ENCODE measurements at places on chromosomes 7 and 10.

DNA sequence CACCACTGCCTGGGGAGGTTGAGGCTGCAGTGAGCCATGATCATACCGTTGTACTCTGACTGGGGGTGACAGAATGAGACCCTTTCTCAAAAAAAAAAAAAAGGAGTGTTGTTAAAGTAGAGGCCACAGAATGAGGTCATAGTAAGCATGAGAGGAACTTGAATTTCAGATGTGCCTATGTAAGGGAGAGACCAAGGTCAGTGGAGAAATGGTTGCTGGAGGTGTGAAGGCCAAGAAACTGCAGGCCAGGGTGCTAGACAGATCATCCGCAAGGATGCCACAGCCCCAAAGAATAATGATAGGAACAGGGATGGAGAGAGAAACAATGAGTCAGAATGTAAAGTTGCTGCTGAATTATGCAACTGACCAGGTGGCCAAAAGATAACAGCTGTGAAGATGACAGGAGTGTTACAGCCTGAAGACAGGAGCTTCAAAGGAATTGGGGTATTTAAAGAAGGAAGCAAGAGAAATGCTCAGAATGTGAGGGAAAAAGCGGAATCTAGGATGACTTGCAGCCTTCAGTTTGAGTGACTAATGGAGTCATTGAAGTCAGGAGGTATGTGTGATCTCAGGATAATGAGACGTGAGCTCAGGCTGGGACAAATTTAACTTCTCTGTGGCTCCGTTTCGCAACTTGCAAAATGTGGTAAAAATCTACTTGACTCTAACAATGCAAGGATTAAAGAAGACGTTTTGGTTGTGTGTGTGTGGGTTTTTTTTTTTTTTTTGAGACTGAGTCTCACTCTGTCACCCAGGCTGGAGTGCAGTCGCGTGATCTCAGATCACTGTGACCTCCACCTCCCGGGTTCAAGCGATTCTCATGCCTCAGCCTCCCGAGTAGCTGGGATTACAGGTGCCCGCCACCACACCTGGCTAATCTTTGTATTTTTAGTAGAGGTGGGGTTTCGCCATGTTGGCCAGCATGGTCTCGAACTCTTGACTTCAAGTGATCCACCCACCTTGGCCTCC, 22.2 kb downstream of the TYW1B start:
- DNase-seq = no peak

GRCh38 chr10:124740369-124741280, 3.6 kb downstream of the FAM53B start:
- peak; percentile 90 for DNase-seq

- no peak for DNase-seq
Measured at GRCh38 chr10:91598211-91598977, 34.5 kb downstream of the PPP1R3C start.

DNA sequence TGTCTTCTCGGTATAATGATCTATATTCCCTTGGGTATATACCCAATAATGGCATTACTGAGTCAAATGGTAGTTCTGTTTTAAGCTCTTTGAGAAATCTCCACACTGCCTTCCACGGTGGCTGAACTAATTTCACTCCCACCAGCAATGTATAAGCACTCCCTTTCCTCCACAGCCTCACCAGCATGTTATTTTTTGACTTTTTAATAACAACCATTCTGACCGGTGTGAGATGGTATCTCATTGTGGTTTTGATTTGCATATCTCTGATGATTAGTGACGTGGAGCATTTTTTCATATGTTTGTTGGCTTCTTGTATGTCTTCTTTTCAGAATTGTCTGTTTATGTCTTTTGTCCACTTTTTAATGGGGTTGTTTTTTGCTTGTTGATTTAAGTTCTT, 33.6 kb downstream of the KIAA1217 start:
- no peak for DNase-seq

DNA sequence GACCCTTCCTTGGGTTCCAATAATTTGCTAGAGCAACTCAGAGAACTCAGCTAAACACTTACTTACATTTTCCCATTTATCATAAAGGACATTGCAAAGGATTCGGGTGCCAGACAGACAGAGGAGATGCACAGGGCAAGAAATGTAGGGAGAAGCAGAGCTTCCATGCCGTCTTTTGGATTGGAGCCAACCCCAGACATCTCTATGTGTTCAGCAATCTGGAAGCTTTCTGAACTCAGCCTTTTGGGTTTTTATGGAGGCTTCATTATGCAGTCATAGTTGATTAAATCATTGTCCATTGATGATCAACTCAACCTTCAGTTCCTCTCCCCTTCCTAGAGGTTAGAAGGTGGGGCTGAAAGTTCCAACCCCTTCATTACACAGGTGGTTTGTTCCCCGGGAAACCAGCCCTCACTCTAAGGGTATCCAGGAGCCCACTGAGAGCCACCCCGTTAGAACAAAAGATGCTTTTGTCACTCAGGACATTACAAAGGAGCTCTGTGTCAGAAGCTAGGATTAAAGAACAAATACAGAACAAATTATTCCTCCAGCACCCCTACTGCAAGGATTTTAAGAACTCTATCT, 211.9 kb upstream of the VSTM2A start:
- DNase-seq = peak; percentile 6

DNA sequence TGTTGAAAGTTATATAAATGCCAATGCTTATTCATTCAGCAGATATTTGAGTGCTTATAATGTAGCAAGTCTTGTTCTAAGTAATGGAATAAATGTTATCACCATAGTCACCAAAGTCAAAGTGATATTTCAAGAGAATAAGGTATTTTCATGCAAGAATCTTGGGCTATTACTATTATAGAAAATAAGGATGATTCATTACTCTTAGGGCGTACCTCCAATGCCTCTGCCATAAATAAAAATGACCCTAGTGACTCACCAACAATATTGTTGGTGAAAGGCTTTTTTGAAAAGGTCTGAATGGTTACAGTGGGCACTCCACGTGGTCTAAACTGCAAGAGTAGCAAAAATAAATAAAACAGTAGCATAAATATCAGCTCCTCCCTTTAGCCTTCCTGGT, 68.4 kb downstream of the RALA start:
- no peak for DNase-seq

DNA sequence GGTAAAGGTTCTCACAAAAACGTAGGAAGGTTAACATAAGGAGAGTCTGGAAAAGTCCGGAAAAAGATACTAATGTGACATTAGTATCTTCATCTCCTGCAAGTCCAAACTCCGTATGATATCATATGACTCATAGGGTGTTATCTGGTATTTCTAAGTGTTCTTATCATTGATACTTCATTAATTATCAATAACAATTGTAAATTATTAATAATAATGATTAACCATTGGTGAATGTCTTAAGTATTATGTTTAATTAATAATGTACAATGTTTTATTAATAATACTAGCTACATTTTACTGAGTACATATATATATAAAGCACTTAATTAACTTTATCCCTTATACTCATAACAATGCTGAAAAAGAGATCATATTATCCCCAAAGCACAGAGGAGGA, 402.4 kb downstream of the SEMA3D start:
- no peak for DNase-seq

DNA sequence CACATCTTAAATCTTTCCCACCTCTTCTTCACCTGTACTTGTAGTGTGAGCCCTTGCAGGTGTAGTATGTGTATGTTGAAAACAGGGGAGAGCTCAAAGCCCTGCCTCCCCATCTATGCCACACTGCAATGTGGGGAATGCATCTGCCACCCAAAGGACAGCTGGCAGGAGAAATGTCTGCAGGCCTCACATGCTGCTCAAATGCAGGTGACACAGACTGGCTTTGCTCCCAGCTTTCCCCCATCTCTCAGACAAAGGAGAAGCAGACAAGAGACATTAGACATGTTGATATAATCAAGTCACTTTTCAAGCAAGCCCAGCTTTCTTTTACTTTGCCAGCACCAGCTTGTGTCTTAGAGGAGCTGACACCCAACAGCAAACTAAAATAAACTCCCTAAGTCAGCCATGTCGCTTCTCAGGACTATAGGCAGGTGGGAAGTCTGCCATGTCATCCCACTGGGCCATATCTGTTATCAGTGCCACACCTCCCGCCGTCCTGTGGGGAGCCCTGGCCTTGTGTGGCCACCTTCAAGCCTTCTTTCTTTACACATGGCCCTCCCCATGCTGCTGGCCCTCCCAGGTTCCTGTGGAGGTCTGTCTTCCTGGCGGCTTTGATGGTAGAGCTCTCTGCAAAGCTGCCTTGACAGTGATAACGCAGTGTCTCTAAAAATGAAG, 102.1 kb downstream of the CXCL12 start:
- no peak for DNase-seq

DNA sequence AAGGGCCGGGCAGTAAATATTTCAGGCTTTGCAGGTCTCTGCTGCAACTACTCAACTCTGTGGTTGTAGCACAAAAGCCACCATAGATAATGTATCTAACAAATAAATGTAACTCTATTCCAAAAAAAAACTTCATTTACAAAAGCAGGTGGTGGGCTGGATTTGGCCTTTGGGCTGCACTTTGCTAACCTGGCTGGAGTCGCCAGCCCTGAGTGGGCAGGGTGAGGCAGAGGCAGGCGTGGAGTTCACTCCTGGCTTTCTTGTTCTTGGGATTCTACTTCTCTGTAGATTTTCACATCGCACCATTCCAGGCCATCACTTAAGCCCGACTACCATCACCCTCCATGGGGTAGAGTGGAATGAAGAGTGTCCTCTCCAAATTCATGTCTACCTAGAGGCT, 367.6 kb upstream of the MGMT start:
- DNase-seq = no peak

DNA sequence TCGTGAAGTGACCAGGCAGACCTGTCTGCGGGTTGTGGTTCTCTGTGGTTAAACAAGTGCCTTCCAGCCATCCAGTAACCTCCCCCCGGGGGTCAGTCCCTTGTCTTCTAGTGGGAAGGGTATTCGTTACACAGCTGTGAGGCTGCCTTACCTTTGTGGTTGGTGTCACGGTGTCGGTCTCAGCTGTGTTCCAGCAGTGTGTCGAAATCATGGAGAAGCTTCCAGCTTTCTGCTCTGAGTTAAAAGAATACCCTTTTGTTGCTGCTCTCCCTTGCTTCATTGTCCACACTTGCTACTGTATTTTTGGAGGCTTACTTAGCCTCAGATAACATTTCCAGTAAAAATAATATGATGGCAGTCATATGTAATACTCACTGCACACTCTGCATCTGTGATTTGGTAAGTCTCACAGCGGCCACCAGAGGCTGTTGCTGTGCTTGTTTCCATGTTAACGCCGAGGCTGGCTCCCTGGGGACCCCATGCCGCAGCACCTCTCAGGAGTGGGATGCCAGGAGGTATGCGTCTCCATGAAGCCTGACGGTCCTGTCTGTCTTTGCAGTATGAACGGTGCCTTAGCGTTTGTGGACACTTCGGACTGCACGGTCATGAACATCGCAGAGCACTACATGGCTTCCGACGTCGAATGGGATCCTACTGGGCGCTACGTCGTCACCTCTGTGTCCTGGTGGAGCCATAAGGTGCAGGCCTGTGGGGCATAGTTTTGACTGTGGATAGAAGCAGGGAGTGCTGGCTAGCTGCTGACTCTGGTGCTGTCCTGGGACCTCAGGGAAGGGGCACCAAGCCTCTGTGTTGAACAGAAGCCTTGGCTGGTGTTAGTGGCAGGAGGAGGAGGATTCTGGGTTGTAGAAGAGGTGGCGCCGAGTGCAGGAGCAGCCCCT, 20.5 kb downstream of the EIF3B start:
- DNase-seq = no peak

DNA sequence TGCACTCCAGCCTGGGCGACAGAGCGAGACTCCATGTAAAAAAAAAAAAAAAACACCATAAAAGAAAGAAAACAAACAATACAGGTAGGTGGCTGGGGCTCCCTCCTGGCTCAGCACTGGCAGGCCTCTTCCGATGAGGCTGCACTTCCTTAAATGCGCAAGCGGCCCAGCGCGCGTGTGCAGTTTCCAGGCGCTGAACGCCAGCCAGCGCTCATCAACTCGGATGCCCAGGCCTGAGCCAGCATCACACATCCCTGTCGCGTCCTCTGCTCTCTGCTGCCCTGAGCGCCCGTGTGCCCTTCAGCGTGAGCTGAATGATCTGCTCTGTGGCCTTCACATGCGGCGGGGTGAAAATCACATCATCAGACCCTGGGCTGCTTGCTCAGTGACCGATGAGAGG, 31.8 kb downstream of the NUDT1 start:
- DNase-seq = no peak

- DNase-seq = no peak
Measured at GRCh38 chr7:57305192-57305748, 144.7 kb upstream of the ZNF716 start.

- DNase-seq = peak; percentile 16
Measured at GRCh38 chr10:114779803-114780576, 41.6 kb upstream of the FHIP2A start.

GRCh38 chr7:19215412-19215811, 70.2 kb upstream of the FERD3L start:
- DNase-seq = peak; percentile 54

- no peak for DNase-seq
Measured at GRCh38 chr7:70152313-70152712, 554.0 kb downstream of the AUTS2 start.

DNA sequence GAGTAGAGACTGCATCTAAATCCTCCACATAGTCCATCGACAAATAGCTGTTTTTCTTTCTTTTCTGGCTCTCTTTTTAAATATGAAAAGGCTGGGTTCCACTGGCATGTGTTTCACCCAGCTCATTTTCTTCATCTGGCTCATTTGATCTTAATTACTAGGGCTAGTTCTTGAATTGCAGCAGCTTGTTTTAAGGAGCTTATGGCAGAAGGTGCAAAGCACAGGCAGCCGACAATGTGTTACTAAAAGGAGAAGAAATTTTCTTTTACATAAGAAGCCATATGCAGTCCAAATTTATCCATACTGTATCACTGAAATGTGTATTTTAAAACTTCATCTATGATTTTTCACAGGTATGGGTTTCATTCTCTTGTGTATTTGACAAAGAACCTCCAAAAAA, 205.6 kb upstream of the PTER start:
- DNase-seq = peak; percentile 10

DNA sequence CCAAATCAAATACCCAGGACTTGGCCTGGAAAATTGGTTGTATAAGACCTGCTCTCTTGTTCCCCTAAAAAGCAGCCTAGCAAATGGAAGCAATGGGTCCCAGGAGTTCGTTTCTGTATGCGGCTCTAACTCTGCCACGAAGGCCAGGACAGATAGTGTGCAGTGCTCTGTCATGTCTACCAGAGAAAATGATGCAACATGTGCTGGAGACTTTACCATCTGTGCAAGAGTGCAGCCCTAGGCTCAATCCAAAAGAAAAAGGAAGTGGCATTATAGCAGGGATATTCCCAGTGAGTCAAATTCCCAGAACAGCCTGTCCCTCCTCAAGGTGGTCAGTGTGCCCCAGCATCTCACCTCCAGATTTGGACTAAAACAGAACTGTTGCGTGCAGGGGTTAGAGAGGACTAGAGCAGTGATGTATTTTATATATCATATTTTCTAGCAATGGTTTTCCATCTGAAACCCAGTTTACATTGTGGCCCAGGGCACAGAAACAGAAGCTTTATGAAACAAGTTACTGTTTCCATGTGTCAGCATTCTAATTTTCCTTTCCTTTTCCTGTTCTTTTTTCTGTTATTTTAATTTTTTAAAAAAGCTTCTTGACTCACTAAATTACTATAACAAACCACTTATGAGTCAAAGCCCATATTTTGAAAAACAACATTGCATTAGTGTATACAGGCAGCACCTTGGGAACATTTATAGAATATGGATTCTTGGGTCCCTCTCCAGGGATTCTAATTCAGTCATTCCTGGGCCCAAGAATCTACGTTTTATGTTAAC, 311.2 kb downstream of the RNLS start:
- DNase-seq = no peak
